Psoas muscle (tissue), 8 donors: ENCODE measurements at places on chromosomes 4 and X.

DNA sequence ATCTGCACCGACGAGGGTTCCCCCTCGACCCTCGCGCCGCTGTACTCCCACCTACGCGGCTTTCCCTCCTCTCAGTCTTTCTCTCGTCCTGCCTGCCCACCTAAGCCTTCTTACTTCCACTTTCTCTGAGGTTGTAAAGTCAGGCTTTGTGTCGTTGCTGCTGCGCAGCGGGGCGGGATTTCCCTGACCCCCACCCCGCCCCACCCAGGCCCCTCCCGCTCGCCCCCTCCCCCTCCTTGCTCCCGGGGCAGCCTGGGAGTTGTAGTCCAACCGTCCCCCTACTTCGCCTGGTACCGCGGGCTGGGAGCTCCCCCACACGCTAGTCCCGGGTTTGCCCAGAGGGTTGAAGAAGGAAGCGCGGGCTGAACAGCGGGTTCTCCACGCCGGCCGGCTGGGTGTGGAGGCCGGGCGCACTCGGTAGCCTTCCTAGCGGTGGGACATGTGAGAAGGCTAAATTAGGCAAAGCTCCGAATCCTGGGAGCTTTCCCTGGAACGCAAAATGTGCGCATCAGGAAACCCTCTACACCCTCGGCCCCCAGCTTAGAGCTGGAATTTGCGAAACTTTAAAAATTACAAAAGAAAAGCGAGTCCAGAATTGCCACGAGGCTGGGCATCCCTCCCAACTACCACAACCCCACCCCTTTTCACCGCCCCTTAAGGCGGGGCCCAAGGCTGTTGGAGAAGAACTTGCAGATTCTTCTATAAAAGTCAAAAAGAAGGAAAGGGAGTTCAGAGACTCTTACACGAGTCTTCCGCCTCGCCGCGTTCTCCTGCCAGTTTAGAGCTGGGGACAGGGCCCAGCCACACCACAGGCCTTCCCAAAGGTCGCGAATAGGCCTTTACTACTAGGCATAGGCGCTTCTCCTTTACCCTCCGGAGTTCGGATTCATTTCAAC is at the start of gene ATP11C:
Gene ATP11C (minus strand): TSS at position 153 of the 896 bp plus-strand sequence. CDS start 1,011 bp downstream, outside the sequence.
- DNase-seq: peak; percentile 84

DNA sequence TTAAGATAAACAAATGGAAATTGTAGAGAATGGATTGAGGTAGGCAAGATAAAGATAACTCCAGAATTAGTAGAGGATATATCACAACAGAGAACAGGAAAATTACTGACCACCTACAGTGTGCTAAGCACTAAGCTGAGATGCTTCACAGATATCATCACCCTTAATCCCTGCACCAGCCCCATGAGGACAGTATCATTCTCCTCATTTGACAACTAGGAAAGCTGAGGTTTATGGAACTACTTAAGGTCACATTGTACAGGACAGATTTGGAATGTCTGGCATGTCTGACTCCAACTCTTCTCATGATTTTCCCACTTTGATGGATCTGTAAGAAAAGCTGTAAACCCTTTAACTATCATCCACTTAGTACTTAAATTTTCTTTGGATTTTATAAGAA is 95.5 kb downstream of the CASK start:
- DNase-seq: no peak

- no peak for DNase-seq
Observed at GRCh38 chrX:152817078-152817764, 13.3 kb downstream of the CETN2 start.

DNA sequence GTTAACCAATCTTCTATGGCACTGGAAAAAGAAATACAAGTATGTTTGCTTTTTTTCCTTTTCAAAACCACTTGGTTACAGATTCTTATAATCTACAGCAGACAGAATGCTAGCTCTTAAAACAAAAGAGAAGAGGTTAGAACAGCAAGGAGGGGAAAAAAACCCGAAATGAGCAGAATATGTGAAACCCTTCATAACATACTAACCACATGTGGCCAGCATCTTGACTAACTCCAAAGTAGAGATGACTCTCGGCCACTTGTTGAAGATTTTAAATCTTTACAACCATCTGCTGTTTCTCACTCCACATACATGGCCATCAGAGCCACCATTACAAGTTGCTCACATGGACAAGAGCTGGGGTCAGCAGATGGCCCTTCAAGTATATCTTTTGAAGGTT is 100.3 kb downstream of the PAPSS1 start:
- DNase-seq: no peak

GRCh38 chr4:55546506-55546755 is 278 bp downstream of the CLOCK start:
- no peak for DNase-seq

- DNase-seq: no peak
Observed at GRCh38 chrX:31555506-31555905, 483.7 kb upstream of the FTHL17 start.

DNA sequence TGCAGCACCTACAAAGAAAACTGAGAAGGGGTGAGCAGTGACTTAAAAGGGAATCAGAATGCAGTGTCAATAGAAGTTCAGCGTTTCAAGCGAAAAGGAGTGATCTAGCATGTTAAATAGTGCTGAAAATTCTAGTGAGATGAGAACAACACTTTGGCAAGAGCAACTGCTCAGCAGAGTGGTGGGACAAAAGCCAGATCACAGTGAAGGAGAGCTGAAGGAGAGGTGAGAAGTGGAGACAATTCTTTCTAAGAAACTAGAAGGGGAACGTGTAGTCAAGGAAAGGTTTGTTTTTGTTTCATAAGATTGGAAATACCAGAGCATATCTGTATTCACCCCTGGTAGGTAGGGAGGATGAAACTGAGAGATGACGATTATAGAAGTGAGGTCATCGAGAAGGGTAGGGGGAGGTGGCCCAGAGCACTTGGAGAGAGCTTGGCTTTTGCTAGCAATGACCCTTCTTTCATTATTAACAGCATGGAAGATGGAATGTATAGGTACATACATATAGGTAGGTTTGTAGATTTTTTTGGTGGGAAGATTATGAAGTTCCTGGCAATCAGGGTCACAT is 33.7 kb downstream of the SRPX2 start:
- DNase-seq: no peak

DNA sequence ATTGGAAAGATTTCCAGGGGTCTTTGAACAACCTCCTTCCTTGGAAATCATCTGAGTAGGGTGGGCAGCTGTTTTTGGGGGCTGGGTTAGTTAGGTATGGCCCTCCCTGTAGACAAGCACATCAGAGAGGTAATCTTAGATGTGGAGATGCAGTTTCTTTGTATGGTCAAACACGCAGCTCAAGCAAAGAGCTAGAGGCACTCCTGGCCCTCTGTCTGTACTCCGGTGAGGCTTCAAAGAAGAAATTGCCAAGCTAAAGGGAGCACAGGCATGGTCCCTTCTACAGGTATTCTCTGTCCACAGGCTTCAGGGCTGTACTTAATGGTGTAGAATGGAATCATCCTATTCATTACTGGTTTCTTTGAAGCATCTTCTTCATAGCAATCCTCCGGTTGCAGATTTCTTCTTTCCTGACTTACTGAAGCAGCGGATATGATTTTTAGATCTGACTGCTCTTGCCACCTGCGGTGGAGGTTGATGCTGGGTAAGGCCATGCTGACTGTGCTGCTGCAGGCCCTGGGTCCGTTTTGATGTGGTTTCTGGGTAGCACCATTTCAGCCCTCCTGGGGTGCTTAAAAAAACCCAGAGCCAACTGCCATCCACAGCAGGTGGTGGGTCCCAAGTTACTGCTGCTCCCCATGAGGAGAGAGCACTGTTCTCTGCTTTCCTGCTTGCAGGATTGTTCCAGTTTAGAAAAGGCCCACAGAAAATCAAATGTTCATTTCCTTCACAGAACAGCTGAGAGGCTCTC is 318.9 kb upstream of the GATB start:
- no peak for DNase-seq

DNA sequence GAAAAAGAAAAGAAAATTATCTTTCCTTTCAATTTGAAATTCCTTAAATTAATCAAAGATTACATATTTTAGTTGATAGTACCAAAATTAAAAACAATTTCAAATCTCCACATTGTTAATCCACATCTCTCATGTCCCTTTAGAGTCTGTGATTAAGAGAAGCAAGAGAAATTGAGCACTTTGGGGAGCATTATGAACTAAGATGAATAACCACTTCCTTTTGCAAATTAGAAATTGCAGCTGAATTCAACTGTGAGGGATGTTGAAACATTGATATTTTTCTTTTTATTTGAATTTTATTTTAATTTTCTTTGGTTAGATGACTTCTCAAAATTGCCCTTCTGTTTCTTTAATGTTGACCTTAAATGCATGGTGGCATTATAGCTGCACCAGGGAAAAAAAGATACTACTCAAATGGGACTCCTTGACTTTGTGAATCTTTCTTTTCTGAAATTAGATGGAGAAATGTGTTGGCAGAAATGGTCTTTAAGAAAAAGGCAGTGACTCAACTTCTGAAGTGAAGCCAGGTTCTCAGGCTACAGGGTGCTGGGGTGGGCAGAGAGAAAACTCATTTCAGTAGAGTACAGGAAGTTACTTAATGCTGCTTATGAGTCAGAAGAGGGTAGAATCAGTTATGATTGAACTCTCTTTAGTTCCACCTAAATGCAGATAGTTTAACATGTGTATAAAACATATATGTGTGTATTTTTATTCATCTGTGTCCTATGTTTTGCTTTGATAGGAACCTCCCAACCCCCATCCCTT is 92.0 kb upstream of the TNIP3 start:
- DNase-seq: no peak

DNA sequence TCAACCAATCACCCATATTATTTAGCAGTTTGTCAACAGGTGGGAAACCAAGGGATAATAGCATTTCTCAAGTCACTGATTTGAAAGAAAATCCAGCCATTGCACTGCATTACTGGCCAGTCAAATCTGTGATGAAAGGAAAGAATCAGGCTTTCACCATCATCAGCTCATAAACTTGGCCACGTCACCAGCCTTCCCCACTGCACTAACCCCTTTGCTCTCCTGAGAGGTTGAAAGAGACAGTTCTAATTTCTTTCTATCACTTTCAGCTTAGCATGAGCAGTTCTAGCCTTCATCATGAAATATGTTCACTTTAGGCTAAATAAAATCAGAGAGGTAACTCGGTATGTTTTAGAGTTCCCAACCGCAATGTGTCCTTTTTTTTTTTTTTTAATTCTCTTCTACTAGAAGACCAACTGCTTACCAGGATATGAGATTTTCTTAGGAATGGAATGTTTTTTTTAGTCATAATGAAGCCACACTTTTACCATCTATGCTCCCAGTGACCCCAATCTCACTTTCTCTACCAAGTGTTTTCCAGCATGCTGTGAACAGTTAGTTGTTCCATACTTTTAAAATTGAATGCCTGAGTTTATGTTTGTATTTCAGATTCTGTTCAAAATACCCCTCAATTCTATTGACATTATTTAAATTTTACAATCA is 55.7 kb upstream of the SLC7A11 start:
- DNase-seq: no peak

DNA sequence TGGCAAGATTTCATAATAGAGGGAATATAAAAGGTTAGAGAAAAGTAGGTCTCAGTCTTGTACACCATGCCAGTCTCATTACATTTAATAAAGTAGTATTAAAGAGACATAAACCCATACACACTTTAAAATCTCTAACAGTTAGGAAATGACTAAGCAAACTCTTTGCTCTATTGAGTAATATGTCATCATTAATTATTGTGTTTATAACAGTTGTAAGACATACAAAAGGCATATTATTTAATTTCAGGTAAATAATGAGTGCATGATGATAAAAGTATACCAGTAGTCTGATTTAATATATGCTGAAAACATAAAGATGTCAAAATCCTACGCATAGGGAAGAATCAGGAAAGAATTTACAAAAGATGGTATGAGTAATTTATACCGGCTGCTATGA is 31.0 kb upstream of the FGG start:
- DNase-seq: no peak

GRCh38 chr4:167196344-167197012 is 37.8 kb downstream of the SPOCK3 start:
- no peak for DNase-seq

GRCh38 chrX:143800150-143800549 is 79.6 kb upstream of the SPANXN2 start:
- no peak for DNase-seq

DNA sequence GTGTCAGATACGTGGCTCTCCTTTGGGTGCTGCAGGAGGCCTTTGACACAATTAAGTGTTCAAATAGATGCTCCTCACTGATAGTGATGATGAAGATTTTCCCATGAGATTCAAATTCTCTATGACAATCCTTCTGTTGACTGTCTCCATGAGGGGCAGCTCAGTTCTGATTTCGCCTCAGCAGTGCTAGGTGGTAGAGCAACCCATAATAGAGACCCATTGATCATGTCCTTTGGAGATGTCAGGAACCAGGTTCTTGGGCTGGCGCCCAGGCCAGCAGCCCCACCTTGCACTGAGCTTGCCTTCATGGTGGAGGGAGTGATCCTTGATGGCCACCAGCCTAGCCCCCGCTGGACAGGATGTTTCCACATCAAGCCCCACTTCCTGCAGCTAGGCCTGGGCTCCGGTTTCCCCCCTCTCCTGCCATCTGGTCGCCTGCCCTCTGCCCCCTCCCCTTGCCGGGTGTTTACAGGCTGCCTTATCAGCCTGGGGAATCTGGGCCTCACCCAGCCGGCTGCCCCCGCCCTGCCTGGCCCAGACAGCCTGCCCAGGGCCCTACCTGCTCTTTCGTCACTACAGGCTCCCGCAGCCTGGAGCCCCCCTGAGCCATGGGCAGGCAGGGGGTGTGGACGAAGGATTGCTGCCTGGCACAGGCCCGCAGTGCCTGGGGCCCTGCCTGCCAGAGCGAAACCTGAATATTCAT is 12.6 kb downstream of the ELF4 start:
- no peak for DNase-seq

DNA sequence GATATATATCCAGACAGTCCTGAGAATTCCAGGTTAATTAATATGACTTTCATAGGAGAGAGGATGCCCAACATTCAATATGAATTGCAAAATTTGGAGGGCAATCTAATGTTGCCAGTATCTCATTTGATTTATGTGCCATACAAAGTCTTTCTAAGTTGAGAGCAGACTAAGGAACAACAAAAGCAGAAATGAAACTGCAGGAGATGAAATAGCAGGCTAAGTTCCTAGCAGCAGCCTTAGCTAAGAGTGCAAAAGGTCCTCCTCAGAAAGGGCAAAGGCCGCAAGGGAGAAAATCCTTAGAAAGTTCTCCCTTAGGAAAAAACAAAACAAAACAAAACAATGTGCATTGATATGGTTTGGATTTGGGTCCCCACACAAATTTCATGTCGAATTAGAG is 602.9 kb upstream of the HTR2C start:
- no peak for DNase-seq

GRCh38 chr4:26325191-26325590 is 4.4 kb downstream of the RBPJ start:
- DNase-seq: no peak

- DNase-seq: no peak
Observed at GRCh38 chr4:77158487-77158861, 1.5 kb downstream of the CCNG2 start.
